NCI-H1436 treated with DMSO at 0.1 percent for 48 hours (cell line): ENCODE measurements at places on chromosomes 11 and 22.

DNA sequence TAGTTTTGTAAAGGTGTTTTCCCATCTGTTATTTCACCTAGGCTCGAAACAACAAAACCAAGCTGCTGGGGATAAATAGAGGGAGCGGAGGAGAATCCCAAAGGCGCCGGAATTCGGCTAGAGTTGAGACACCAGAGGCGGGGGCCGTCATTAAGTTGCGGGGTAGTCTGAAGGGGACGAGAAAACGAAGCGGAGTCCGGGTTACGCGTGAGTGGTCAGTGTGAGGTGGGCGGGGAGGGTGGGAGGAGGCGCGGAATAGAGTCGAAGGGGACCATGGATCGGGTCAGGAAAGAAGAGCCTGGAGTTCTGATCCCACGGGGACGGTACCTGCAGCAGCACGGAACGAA lies 361 bp downstream of the SRPRA start:
- no peak for DNase-seq

GRCh38 chr11:125429807-125430678 lies 66.0 kb downstream of the FEZ1 start:
- no peak for DNase-seq

DNA sequence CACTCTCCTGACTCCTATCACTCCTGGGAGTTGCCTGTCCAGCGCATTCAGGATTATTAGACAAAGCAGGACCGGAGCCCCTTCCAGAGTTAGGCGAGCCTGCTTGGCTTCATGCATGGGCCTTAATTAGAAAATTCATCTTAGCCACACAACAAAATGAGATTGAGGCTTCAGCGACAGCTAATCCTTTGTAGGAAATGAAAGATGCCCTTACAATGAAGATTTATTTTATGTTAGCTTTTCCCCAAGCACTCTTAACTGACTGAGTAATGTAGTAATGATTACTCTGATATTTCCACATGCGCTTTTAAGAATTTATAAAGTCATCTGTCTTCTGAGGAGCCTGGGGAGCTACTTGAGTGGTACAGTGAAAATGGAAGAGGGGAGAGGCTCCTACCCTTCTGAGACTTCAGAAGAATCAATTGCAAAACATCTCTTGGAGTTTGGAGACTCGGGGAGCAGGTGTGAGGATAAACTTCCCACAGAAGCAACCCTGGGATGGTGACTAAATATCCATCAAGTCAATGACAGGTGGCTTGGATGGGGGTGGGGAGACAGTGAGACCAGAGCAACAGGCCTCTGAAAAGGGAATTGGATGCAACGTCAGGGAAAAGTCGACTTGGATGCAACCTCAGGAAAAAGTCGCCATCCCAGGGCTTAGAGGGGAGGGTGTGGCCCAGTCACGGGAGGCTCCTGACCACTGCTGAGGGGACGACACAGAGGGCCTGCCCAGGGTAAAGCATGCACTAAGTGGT lies 434.5 kb upstream of the B3GAT1 start:
- no peak for DNase-seq

- DNase-seq: no peak
Measured at GRCh38 chr11:36026315-36026968, 82.6 kb downstream of the LDLRAD3 start.

DNA sequence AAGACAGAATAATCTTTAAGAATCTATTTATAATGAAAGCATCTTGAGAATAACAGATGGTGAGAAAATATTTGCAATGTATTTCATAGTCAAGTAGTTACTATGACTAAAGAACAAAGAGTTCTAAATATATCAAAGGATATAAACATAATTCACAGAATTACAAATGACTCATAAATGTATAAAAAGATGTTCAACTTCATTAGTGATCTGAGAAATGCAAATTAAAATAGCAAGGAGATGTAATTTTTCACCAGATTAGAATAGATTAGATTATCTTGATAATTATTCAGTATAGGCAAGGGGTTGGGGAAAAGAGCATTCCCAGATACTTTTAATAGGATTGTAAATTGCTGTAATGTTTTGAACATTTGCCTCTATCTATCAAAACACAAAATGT lies 30.1 kb upstream of the PAMR1 start:
- DNase-seq: no peak

DNA sequence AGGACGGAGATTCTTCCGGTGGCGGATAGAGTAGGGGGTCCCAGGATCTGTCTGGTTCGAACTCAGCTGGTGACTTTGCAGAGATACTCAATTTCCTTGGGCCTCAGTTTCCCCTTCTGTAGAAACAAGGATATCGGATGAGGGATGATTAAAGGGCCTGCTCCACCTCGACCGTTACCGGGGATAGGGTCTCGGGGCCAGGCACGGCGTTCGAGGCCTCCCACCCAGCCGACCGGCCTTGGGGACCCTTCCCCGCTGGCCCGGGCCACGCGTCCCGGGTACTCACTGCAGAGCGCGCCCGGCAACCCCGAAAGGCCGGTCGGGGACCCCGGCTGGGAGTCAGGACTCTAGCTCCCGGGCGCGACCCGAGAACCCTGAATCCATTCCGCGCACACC lies 321 bp downstream of the RHBDD3 start:
- DNase-seq: no peak

GRCh38 chr11:63916837-63917691 lies at the start of gene RCOR2:
Gene RCOR2 (minus strand): TSS chr11:63917164. CDS start chr11:63916456, 708 bp downstream.
- peak; percentile 28 for DNase-seq
